ENCODE measurements at places on chromosomes 1 and 21.

DNA sequence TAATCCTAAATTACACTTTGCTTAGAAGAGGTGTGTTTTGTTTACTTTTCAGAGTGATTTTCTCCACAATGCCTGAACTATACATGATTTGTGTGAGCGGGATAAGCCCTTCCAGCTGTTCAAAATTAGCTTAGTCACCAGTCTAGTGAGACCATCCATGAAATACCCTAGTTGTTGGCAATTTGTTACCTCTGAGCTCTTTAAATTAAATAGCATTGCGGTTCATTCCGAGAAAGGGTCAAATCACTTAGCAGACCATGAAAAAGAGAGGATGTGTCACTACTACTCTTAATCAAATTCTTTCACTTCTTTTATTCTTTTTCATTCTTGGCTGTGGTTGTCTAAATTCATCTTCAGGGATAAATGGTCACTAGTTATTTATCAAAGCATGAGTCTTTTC lies 11.9 kb upstream of the VAV3 start:
- no peak for DNase-seq

DNA sequence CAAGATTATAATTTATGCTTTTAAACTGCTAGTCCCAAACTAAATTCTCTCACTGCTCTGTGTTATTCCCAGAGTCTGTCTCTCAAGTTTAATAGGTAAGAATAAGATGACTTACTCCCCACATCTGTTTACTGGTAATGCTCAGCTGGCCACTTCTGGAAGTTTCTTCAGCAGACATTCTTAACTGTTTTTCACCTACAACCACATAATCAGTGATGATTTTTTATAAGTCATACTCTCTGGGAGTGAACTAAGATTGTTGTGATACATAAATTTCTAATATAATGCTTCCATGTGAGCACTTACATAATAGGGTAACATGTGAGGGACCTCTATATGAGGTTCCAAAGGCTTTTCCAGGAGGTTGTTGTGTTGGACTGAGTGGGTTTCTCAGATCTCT lies 8.7 kb downstream of the SLAMF7 start:
- DNase-seq, result no peak

GRCh38 chr1:177383715-177384114 lies 213.0 kb downstream of the BRINP2 start:
- DNase-seq, result no peak

- no peak for DNase-seq
Observed at GRCh38 chr1:117142200-117142599, 20.7 kb upstream of the TRIM45 start.

DNA sequence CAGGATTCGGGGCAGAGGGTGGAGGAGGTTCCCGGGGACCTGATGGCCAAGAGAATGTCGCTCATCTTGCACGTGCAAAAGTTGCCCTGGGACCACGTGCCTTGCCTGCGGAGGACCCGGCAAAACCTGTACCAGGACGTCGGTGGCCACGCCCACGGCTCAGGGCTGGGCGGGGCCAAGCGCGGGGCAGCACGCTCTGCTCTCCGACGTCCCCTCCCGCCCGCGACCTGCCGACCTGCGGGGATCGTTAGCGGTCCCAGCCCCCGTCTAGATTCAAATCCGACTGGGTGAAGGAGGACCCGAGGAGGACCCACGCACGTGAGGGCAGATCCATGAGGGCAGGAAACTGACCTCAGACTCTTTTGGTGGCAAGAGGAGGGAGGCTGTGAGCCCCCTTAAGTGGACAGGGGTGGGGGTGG lies at the start of gene C1orf167:
Gene C1orf167, plus strand, starts transcription at position 206 of the 419 bp plus-strand sequence. CDS start 2,208 bp downstream, outside the sequence.
- DNase-seq, result peak; percentile 6

GRCh38 chr1:29991025-29991424 lies 732.4 kb downstream of the MATN1 start:
- DNase-seq, result no peak

GRCh38 chr1:226643177-226643576 lies 94.6 kb downstream of the STUM start:
- peak; percentile 37 for DNase-seq

DNA sequence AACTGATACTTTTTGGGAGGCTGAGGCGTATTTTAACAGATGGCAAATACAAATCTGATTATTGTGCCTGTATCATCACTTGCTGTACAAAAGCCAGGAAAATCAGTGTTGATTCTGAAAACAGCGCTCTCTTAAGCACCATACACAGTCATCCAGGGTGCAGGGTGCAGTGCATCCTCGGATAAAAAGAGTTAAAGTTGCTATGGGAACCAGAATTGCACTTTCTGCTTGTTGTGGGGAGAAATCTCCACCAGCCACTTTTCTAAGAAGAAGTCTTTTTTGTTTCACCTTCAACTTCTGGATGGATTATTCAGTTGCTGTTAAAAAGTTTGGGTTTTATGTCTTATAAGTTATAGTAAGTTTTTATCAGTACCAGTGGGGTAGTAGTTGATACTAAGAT lies 3.8 kb downstream of the LAMC1 start:
- DNase-seq, result no peak

DNA sequence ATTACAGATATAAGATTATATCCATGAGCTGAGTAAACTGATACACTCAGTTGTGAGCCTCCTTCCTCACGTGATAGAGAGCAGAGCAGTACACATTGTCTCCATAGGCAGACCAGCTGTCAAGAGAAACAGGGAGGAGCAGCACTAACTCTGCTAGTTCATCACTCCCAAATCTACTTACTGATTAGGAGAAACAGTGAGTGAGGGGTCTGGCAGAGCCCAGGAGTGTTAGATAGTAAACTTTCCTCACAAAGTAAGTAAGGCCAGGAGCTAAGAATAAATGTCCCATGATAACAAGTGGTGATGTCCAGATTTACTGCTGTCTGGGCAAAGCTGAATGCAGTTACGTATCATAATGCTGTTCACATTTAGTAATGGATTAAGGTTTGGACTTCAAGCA lies 168.6 kb upstream of the KCNK2 start:
- no peak for DNase-seq

- no peak for DNase-seq
Observed at GRCh38 chr1:149916898-149917252, 769 bp downstream of the SV2A start.

DNA sequence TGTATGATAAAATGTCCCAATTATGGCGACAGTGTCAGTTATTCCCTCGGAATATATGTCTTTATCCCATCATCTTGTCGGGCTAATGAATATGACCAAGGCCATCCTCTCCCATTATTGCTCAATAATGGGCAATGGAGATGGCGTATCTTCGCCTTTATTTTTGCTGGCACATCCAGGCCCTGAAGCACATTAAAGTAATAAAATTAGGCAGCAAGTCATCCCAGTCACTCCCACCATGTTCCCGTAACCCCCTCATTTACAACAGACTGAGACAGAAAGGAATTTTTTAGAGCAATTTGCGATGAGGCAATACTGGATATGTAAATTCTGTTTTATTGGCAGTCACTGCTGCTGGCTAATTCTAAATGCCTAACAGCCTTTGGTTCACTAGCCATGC lies 35.3 kb downstream of the CLIC6 start:
- no peak for DNase-seq

DNA sequence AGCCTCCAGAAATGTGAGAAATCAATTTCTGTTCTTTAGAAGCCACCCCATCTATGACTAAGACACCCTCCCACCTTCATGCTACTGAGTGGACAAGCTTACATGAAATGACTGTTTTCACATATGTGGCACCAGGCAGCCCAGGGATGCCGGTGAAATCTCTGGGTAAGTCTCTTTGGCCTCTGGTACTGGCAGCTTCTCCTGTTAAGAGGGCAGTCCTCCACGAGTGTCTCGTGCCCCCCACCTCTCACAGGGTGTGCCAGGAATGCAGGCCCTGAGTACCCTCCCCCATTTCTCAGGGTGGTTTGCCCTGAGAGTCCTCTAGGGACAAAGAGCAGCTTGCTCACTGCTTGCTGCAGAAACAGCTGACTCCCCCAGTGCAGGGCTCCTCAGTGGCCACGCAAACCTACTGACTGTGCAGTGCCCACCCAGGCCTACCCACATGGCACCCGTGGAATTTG lies 3.2 kb upstream of the PRXL2B start:
- no peak for DNase-seq

DNA sequence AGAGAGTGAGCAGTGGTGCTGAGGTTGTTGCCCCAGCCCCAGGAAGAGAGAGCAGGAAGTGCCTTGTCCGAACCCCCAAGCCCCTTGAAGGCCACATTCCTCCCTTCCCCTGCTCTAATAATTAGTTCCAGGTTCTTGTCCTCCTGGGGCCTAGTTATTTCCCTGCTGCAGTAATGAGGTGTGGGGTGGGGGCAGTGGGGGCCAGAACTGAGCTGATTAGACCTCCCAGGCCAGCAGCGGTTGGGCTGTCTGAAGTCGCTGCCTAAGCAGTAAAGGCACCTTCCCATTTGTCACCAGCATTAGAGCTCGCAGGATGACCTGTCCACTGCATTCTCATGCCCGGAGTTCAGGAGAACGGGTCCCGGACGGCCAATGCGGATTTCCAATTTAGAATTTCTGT lies 186.5 kb upstream of the CSF3R start:
- no peak for DNase-seq

DNA sequence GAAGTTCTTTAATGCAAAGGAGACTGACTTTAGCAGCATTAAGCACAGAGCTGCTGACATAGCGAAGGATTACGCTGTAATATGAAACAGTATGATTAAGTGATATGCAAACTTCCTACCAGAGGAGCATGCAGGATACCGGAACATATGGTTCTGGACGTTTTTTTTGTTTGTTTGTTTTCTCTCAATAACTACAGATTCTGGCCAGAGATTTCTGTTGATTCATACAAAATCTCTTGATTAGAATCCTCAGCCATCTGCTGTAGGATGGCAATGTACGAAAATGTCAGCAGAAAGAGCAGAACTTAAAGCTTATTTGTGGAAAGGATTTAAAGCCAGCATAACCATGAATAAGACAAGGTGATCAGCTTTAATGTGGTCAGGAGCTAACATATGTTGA lies 970.7 kb downstream of the KCNT2 start:
- no peak for DNase-seq

- DNase-seq, result peak; percentile 49
Observed at GRCh38 chr1:198156745-198157240, at the start of gene NEK7. Gene NEK7 (plus strand): TSS chr1:198156998. CDS start chr1:198232581, 75,583 bp downstream.

GRCh38 chr1:21267191-21268077 lies 22.8 kb downstream of the ECE1 start:
- no peak for DNase-seq
